H54 (cell line): ENCODE measurements at places on chromosomes 1 and 21.
A peak's percentile ranks its signal among the peaks of the same experiment; 100 is the strongest.

DNA sequence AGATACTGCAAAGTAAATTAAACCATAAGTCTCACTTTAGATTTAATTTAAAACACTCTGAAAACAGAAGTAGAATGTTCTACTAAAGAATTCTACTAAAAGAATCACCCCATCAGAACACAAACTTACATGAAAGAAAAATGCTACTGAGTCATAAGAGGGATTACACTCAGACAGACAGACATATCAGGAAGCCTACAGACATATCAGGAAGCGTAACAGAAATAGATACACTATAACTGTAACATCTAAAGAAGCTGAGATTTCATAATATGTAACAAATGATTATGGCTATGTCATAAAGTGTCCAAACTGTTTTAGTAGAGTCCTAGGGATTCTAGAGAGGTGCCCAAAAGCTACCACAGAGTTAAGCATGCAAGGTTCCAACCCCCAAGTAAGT is 23.9 kb downstream of the FOXJ3 start:
- no peak for DNase-seq

DNA sequence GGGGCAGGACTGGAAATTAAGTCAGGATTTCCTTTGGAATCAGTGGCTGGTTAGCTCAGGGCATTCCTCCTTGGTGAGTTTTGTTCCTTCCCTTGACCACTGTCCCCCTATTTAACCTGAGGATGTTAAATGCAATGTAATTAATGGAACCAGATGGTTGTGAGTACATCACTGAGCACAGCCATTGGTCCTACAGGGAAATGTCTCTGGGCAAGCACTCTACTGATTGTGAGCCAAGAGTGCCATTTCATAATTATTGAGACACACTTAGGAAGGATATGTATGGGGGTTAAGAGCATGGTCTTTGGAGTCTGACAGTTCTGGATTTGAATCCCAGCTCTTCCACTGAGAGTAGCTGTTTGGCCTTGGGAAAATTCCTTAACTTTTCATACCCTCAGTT is 74.4 kb downstream of the SPAG17 start:
- no peak for DNase-seq

- DNase-seq, result no peak
Observed at GRCh38 chr1:67648582-67649326, 36.2 kb upstream of the GADD45A start.

DNA sequence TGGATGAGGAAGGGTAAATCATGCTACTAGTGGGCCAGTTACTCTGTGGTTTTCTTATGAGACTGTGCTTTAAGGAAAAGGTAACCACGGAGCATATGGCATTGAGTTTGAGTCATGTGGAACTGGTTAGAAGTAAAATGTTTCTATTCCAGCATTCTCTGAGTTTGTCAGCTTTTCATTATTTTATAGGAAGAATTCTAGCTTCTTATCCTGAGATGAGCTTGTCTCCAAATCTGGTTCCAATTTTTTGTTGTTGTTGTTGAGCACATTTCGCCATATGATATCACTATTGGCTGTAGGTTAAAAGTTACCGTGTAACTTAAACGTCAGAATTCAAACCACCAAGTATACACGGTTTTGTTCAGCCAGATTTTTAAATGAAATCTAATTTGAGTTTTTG is 69.9 kb downstream of the ATF6 start:
- no peak for DNase-seq

- DNase-seq, result no peak
Observed at GRCh38 chr21:16407403-16408240, 677.8 kb downstream of the USP25 start.

- no peak for DNase-seq
Observed at GRCh38 chr1:107935396-107936064, 29.4 kb downstream of the VAV3 start.

DNA sequence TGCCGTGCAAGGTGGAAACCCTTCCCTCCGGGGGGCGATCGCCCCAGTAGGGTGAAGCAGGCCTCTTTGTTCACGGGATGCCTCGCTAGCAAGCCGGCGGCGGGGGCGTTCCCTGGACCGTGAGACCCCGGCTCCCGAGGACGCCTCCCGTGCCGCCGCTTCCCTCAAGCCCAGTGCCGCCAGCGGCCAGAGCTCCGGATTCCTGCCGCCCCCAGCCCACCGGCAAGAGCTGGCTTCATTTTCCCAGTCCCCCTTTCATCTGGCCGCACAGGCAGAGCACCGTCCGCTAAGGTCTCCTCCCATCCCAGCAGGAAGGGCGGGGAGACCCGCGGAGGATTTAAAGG is 16.3 kb downstream of the IER5 start:
- DNase-seq, result no peak

DNA sequence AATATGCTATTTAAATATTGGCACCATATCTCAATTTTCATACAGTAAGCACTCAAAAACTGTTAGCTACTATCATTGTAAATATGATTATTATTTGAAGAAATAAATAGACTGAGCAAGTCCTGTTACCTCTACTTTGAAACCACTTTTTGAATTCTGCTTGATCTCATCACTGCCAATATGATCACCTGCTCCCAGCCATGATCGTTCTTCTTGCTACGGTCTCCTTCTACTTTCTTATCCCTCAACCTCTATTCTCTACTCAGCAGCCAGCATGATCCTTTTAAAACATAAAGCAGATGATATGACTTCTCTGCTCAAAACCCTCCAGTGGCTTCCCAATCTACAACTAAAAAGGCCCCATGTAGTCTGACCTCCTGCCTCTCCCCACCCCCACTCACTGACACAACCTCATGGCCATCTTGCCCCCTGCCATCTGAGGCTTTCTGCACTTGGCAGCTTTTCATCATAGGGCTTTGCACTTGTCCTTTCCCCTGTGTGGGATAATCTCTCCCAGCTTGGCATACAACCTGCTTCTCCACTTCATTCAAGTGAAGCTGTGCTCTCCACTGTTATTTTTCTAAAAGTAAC is 27.2 kb downstream of the CD34 start:
- no peak for DNase-seq

DNA sequence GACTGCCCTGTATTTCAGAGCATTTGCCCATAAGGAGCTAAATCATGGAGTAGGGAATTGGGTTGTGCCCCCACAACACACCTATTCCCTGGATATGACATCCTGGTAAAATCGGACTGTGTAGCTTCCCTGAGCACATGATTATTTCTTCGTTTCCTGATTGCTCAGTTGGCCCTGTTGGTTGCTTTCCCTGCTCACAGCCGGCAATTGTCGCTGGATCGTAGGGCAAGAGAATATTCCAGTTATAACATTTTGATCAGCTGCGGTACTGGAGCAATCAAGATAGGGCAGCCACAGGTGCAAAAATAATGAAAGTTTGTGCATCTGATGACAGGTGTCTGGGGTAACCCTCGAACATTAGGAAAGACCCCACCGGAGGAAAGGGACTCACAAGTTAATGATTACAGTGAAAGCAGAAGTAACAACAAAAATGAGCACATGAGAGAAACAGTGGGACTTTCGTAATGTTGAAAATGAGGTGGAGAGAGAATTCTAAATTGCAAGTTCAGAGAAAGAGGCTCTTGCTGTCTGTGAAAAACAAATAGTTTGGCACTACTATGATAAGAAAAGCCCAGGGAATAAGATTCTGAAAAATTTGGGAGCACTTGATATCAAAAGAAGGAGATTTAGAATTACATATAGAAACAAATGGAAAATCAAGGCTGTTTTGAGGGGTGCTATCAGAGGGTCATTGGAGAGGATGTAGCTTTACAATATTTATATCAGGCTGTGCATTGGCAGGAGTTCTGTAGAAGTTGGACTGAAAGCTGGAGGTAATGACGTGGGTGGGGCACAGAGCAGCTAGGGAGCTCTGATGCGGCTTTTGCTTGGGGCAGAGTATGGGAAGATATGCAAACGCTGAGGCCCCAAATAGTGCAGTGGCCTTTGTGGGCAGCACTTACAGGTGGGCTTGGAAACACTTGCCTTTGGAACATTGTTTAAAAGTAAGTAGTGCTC is at the start of gene MAB21L3:
Gene MAB21L3, plus strand, starts transcription at position 833 of the 957 bp plus-strand sequence. CDS start 1,217 bp downstream, outside the sequence.
- no peak for DNase-seq

DNA sequence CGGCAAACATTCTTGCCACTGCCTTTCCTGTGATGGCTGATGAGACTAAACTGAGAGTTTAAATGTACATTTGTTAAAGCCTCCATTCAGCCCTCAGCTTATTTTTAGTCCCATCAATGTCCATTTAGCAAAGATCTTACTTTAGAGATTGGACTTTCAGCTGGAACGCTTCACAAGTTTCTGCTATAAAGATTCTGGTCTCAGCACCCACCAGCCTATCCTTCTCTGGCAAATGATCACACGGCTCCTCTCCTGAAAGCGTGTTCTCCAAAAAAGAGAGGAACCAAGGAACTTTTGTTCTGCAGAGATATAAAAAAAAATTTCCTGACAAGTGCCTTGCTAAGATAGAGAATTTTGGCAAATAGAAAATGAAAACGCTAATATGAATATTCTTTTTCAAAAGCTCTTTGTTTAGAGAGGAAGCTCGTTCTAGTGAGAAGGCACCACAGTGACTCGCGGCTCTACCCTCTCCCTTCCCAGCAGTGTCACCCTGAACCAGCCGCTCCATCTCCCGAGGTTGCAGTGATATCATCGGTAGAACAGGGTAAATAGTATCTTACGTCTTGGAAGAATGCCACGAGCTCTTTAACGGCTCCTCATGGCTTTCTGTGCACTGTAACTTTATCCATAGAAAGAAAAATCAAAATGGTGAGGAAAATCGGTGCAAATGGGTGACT is 200.2 kb downstream of the APP start:
- DNase-seq, result no peak

- peak; percentile 74 for DNase-seq
Observed at GRCh38 chr1:203267347-203267846, 37.9 kb upstream of the BTG2 start.

- no peak for DNase-seq
Observed at GRCh38 chr1:118949315-118949714, 38.8 kb downstream of the TBX15 start.

DNA sequence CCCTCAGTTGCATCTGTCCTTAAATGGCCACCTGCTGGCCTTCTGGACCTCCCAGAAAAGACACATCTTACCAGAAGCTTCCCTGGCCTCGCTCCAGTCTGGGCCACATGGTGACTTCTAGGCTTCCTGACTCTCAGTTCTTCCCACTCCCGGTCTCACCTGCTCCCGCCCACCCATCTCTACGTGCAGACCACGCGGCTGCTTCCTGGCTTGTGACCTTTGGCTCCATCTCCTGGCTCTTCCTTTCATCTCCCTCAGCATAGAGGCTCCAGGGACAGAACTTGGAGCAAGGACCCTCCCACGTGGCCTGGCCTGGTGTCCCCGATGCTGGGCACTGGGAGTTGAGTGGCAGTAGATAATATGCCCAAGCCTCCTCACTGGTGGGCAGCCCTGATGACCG is 124.9 kb upstream of the IRF2BP2 start:
- DNase-seq, result no peak

DNA sequence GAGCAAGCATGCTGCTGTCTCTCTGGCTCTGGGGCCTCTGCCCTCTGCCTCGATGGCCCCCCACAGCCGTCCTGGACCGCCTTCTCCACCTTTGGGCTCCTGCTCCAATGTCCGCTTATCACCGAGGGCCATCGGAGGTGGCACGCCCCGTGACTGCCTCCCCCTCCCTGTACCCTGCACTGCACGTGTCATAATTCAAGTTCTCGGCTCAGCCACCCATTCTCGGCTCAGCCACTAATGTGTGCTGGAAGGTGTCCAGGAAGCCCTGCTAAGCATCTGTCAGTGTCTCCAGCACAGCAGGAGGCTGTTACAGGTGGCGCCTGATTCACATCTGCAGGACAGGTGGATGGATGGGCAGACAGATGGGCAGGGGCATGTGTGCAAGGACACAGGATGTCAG is 45.5 kb downstream of the TP73 start:
- DNase-seq, result no peak

DNA sequence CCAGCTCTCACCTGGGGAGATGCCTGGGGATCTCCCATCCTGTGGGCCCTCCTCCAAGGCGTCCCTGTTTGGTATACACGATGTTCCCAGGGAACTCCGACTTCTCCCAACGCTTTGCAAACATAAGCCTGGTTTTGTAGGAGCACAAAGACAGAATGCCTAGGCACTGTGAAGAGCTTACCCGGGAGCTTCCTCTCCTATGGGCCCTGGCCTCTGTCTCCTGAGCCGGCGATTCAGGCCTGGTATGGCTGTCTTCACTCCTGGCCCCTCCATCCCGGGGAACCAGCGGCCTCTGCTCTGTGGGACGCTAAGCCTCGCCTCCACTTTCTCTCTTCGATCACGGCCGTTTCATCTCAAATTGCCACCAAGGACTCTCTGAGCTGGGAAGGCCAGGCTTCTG is 59.6 kb upstream of the ACTRT2 start:
- no peak for DNase-seq

DNA sequence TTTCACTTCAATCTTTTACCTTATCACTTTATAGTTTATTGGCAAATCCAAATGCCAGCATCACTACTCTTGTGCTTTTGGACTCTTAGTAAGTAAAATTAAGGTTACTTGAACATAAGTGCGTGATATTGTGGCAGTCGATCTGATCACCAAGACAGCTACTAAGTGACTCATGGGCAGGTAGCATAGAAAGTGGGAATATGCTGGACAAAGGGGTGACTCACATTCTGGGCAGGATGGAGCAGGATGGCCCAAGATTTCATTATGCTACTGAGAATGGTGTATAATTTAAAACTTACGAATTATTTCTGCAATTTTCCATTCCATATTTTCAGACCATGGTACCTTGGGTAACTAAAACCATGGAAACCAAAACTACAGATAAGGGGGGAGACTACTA is 120.2 kb downstream of the ROR1 start:
- no peak for DNase-seq

DNA sequence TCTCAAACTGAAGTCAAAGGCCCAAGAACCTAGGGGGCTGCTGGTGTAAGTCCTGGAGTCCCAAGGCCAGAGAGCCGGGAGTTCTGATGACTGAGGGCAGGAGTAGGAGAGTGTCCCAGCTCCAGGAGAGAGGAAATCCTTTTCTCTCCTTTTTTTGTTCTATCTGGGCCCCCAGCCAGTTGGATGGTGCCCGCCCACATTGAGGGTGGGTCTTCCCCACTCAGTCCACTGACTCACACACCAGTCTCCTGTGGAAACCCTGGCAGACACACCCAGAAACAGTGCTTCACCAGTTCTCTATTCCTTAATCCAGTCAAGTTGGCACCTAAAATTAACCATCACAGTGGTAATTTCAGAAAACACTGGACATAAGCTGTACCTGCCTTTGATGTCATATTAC is 12.7 kb upstream of the WDR26 start:
- peak; percentile 23 for DNase-seq

DNA sequence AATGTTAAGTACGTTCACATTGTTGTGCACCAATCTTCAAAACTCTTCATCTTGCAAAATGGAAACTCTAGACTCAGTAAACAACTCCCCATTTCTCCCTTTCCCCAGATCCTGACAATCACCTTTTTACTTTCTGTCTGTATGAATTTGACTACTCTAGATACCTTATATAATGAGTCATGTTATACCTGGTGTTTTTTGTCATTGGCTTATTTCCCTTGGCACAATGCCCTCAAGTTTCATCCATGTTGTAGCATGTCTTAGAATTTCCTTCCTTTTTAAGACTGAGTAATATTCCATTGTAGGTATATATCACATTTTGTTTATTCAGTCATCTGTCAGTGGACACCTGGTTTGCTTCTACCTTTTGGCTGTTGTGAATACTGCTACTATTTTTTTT is 399.5 kb downstream of the LMO4 start:
- no peak for DNase-seq
